ENCODE measurements at places on chromosomes 4 and X.

DNA sequence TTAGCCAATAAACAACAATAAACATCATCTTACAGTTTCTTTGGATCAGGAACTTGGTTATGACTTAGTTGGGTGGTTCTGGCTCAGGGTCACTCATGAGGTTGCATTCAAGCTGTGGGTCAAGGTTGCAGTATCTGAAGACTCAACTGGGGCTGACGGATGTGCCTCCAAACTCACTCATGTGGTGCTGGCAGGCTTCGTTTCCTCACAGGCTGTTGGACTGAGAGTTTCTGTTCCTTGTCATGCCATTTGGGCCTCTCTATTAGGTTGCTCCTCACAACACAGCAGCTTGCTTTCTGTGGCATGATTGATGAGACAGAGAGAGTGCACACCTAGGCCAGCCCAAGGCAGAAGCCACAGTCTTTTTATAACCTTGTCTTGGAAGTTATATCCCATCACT, 20.7 kb downstream of the FRMPD3 start:
- no peaks in the 10 kb centered on the region for H3K36me3 ChIP-seq
- no peak for DNase-seq
- H3K27me3 ChIP-seq, result no peaks in the 10 kb centered on the region
- H3K27ac ChIP-seq, result no peak overlapping the region
- no peak overlapping the region for H3K4me3 ChIP-seq

GRCh38 chrX:47091149-47091775, 13.0 kb downstream of the RGN start:
- DNase-seq, result no peak
- no peak overlapping the region for H3K4me3 ChIP-seq
- H3K36me3 ChIP-seq, result no peaks in the 10 kb centered on the region
- H3K4me1 ChIP-seq, result no peaks in the 10 kb centered on the region

GRCh38 chrX:123873956-123874355, 14.1 kb downstream of the XIAP start:
- no peaks in the 10 kb centered on the region for H3K36me3 ChIP-seq
- H3K4me1 ChIP-seq, result no peaks in the 10 kb centered on the region
- no peak for DNase-seq
- no peaks in the 10 kb centered on the region for H3K27me3 ChIP-seq
- no peak overlapping the region for H3K4me3 ChIP-seq
- no peak overlapping the region for H3K27ac ChIP-seq

DNA sequence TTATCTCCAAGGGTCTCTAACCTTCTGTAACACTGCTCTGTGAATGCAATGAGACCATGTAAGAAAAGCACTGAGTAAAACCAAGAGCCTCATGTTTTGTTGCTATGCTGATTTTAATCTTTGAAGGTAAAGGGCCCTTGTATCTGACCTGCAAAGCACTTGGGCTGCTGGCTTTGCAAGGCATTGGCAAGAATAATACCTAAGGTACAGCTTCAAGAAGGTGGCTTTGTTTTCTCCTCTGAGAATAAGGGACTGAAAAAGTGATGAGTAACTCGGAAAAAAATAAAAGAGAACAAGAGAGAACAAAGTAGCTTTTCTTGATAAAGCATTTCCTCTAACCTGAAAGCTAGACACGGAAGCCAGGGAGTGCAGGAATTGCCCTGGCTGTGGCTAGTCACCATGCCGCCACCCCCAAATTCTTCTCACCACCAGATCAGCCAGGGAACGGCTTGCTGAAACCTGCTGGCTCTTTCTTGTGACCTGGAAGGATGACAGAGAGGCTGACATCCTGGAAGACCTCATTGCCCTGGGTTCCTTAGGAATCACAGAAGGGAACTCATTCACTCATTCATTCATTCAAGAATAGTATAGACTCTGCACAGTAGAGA, 41.8 kb upstream of the HS3ST1 start:
- H3K4me3 ChIP-seq, result no peak overlapping the region
- no peak for DNase-seq

Data from uterus (tissue), 4 donors.